NCI-H748 treated with DMSO at 0.1 percent for 48 hours (cell line): ENCODE measurements at places on chromosomes 1 and 21.
A peak's percentile ranks its signal among the peaks of the same experiment; 100 is the strongest.

DNA sequence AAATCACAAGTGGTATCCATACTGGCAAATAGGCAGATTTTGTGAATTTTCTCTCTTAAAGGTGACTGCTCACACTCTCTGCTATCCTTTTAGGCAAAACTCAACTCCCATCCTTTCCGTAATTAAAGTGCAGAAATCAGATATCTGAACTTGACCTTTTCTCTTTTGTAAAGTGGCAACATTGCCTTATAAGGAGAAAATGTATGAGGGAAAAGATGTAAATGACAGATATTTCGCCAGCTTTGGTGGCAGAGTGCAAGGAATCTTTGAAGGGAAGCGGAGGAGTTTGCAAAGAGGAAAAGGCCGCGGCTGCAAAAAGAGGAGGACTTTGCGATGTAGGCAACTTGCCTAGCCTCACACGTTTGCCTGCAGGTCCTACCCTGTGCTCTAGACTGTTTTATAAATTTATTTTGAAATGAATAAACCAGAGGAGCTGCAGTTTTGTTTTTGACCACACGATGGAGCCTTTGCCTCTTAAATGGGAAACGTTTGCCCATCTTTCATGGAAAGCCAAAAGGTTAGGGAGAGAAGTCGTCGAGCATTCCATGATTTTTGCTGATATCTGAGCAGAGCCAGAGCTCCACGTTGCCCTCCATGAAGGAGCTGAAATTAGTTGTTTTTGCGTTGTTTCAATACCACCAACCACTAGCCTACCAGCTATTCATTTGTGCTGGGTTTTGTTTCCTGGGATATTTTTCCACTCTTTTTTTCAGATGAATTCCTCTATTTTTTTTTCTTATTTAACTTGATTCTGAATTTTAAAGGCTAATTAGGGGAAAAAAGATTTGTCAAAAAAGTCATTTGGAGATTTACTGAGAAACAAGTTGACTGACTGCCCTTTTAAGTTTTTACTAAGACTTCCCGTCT lies 242.3 kb downstream of the LMX1A start:
- DNase-seq: peak; percentile 69

- DNase-seq: no peak
Measured at GRCh38 chr1:85142753-85143152, 58.1 kb downstream of the SYDE2 start.

DNA sequence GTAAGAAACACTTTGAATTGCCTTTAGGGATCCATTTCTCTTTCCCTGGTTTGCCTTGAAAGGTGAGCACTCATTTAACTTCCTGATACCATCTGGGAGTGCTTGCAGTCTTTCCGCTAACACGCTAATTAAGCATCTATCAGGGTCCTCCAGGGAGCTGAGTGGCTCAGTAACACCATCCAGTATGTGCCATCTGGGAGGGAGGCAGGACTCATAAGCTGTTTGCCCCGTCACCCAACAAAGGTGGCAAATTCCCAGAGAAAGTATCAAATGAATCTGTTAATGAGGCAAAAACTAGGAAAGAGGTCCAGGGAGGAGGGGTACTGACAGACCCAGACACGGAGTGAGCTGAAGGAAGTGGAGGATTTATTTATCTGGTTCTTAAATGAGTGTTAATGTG lies 430.9 kb downstream of the HLX start:
- DNase-seq: no peak

- no peak for DNase-seq
Measured at GRCh38 chr21:29187944-29188343, 57.5 kb downstream of the MAP3K7CL start.

- no peak for DNase-seq
Measured at GRCh38 chr1:34785875-34786470, 5.0 kb downstream of the GJB3 start.

DNA sequence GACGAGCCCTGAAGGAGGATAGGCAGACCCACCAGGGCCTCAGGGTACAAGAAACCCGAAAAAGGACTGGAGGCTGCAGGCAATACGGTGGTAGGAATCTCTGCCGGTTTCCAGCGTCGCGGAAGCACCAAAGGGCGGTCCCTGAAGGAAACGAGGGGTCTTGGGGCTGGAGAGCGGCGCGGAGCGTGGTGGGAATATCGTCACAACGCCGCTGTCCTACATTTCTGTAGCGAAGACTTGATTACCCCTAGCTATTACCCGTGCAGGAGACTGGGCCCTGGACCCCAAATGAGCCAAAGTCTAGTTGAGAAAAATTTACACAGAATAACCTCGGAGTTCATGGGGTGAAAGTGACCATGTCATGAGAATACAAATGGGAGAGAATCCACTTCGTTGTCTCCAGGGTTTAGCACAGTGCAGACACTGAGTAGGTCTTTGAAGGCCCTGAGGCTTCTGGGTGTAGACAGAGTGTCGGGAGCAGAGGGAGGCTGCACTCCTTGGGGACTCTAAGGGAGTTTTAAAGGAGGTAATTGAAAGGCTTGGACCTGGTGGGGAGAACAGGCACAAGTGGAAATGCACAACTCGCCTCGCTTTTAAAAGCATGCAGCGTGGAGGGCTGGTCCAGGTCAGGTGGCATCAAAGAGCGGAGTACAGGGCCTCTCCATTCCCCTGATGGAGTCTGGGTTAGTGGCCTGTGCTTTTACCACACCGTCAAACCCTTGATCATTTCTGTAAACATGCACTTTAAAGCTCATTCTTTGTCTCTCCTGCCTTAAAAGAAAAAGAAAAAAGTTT lies 1.5 kb downstream of the ATP1A1 start:
- DNase-seq: no peak

- DNase-seq: no peak
Measured at GRCh38 chr1:33905241-33905640, 41.4 kb downstream of the HMGB4 start.

- no peak for DNase-seq
Measured at GRCh38 chr1:3435666-3436065, 18.8 kb upstream of the ARHGEF16 start.

GRCh38 chr1:185663771-185664296 lies 70.4 kb upstream of the HMCN1 start:
- DNase-seq: no peak

DNA sequence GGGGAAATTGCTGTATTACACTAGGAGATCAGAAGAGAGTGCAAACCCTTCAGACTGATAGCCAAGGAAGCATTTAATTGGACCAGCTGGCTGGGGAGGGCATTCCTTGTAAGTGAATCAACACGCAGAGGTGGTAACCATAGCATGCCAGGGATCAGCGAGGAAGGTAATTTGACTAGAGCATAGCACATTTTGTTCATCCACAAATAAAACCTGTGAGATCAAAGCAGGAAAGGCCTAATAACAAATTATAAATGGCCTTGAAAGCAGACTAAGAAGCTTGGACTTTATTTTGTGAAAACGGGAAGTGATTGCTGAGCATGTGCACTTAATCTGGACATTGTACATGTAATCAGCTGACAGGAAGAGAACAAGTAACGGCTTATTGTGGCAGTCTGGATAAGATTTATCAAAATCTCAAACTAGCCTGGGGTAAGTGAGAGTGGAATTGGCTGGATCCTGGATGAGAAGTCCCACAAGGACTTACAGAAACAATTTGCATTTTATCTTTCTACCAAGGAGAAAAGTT lies 11.7 kb upstream of the CD55 start:
- no peak for DNase-seq

DNA sequence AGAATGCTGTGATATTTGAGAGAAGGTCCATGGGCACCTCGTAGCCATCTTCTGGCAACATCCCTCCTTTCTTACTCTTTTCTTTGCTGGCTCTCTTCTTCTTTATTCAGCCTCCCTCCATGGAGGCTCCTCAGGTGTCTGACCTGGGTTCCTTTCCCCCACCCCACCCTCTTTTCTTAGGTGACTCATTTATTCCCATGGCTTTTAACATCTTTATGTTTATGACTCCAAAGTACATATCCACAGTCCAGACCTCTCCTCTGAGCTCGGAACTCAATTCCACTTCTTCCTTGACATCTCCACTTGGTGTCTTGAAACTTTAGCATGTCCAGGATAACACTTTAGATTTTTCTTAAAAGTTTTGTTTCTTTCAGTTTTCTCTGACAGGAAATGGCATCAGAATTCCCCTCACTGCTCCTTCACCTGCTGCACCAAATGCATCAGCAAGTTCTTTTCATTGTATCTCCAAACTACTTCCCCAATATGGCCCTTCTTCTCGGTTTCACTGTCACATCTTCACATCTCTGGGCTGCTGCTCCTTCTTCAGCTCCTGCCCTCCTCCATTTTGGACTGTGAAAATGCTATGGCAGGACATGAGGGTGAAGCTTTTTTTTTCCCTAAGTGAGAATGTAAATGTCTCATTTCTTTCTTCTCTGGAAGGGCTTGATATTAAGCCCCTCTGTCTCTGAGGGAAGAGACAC lies 95.9 kb downstream of the GIPC2 start:
- DNase-seq: no peak

DNA sequence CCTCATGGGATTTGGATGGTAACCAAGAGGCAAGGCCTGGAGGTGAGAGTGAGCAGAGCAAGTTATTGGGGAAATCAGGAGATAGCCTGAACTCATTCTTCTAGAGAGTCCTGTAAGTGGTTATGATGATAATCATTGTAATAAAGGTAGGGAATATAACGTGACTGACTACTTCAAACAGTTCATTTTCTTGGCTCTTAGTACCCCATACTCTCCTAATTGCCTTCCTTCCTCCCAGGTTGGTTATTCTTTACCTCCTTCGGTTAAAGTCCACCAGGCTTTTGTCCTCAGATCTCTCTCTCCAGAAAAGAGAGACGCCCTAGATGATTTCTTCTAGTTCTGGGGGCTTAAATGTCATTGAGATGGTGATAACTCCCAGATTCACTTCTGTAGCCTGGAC lies 35.3 kb downstream of the KIF1B start:
- DNase-seq: no peak

GRCh38 chr1:67683316-67683715 lies 1.7 kb upstream of the GADD45A start:
- DNase-seq: no peak

DNA sequence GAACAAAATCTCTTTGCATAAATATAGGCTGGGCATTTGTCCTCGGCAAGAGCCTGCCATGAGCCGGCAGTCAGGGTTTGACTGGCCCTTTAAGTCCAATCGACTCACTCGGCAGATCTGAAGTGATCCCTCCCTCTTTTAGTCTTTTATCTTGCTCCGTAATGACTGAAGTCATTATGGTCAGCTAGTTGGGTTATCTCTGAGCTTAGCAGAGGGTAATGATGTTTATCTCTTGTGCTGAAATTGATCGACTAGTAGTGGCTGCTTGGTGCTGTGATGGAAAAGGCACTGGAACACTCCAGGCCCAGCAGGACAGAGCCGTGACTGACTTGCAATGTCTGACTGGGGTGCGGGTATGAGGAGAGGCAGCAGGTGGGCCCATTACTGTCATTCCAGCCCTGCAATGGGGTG lies 468 bp upstream of the ABCA4 start:
- no peak for DNase-seq

DNA sequence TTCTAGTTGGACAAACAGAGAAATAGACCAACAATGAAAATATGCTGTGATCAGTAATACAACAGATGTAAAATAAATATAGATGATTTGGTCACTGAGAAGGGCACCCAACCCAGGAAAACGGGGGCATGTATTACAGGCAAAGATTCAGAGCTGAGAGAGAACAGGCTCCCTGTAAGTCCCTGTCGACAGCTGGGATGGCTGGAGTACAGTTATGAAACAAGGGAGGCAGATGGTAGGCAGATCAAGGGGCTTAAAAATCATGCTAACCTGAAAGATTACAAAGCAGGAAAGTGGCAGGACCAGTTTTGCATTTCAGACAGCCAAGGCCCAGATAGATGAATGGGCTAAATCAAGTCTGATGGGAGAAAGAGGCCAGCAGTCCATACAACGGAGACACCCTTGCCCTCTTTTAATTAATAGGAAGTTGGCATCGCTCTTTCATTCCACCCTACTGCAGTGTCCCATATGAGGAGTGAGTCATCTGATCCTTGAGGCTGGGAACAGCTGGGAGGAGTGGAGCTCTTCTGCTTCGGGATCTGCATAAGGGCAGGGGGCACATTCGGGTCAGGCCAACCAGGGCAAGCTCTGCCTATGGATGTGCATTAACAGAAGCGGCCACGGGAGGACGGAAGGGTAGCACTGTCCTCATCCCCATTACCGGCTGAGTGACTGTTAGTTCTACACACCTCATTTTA lies 171.1 kb downstream of the DAB1 start:
- DNase-seq: no peak

- no peak for DNase-seq
Measured at GRCh38 chr1:53524428-53525375, 65.5 kb downstream of the DMRTB1 start.

GRCh38 chr1:207345644-207346477 lies 24.4 kb downstream of the CD55 start:
- DNase-seq: no peak
